ENCODE measurements at places on chromosomes 1 and 21. TPM values are rescaled to one million over a fixed set of nuclear protein-coding genes. Genes with fewer than 3 reads are reported as not detected.

- no peaks in the 10 kb centered on the region for H3K4me1 ChIP-seq
- no peak overlapping the region for H3K4me3 ChIP-seq
- no peak overlapping the region for H3K27ac ChIP-seq
- H3K27me3 ChIP-seq = no peaks in the 10 kb centered on the region
- H3K36me3 ChIP-seq = no peaks in the 10 kb centered on the region
Observed at GRCh38 chr1:11576109-11576875, 77.9 kb downstream of the FBXO2 start.

- H3K27ac ChIP-seq = no peak overlapping the region
- no peak for DNase-seq
- no peaks in the 10 kb centered on the region for H3K4me1 ChIP-seq
- H3K36me3 ChIP-seq = peaks cover 35% of the 10 kb centered on the region
- H3K4me3 ChIP-seq = no peak overlapping the region
Observed at GRCh38 chr21:42855937-42856335, 23.4 kb downstream of the WDR4 start.

TMCO4 gene
- polyA plus RNA-seq = 19.2 TPM

DNA sequence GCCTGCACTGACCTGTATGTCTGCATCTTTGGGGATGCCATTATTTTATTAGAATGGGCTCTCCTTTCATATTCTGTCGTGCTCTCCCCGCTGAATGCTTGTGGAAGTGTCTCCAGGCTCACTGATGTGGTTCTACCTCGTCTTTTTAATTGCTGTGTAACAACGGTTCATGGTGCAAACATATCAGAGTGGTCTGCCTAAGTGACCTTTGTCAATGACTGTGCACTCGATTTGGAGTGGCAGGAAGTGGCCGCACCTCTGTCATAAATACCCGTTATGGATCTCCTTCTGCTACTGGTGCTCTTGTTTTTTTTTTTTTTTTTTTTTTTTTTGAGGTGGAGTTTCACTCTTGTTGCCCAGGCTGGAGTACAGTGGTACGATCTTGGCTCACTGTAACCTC lies 38.3 kb downstream of the SPSB1 start:
- DNase-seq = no peak
- H3K4me3 ChIP-seq = no peak overlapping the region
- H3K4me1 ChIP-seq = 0 out of 2 replicates have a peak, but pooled peaks cover 3% of the 10 kb centered on the region
- no peaks in the 10 kb centered on the region for H3K36me3 ChIP-seq

Measured in GM12878 (cell line).